ENCODE measurements at places on chromosomes 12 and 14.

DNA sequence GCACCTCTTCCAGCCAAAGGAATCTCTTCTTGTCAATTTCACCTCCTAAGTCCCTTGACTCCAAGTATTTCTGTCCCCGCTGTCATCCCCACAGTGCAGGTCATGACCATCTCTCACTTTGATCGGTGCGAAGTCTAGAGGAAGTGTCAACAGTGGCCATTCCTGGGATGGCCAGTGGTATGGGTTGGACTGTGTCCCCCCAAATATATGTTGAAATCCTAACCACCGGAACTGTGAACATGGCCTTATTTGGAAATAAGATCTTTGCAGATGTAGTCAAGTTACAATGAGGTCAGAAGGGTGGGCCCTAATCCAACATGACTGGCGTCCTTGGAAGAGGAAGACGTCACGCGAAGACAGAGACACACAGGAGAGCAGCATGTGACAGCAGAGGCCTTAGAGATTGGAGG, 155.9 kb upstream of the PRMT8 start:
- no peak for DNase-seq

DNA sequence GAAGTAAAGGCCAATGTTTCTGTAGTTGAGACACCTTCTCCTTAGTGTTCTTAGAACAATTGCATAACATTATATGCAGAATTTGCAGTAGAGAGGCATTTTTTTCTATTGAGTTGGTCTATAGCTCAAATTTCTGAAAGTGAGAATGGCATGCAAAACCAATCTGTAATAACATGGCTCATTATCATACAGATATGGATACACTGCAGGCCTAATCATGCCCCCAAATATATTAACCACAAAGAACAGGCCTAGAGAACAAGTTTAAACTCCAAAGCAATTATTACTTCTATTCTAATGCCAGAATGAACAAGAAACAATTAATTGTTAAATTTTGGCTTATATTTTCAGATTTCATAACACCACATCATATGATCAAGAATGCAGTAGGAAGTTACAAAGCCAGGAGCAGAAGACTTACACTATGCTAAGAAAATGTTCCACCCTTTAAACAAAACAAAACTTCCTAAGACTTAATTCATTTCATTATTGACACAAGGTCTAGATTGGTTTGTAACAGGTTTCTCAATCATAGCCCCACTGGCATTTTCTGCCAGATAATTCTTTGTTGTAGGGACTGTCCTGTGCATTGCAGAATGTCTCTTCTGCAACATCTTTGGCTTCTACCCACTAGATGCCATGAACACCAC, 26.9 kb downstream of the TMTC1 start:
- DNase-seq, result no peak

DNA sequence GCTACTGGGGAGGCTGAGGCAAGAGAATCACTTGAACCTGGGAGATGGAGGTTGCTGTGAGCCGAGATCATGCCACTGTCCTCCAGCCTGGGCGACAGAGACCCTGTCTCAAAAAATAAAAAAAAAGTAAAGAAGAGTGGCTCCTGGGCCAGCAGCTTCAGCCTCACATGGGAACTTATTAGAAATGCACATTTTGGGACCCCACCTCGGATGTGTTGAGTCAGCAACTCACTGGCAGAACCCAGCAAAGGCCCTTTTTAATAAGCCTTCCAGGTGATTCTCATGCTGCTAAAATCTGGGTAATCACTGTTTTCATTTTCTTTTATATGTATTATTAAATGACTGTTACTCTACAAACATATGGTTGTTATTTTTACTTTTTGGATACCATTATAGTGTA, 41.6 kb downstream of the TBK1 start:
- DNase-seq, result no peak

DNA sequence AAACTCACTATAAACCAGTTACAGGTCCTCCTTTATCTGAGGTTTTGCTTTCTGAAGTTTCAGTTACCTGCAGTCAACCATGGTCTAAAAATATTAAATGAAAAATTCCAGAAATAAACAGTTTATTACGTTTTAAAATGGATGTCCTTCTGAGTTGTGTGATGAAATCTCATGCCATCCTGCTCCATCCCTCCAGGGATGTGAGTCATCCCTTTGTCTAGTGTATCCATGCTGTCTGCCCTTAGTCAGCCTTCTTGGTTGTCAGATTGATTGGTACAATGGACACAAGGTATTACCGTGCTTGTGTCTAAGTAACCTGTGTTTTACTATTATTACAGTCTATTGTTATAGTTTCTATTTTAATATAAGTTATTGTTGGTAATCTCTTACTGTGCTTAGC, 328.3 kb downstream of the APAF1 start:
- DNase-seq, result no peak

DNA sequence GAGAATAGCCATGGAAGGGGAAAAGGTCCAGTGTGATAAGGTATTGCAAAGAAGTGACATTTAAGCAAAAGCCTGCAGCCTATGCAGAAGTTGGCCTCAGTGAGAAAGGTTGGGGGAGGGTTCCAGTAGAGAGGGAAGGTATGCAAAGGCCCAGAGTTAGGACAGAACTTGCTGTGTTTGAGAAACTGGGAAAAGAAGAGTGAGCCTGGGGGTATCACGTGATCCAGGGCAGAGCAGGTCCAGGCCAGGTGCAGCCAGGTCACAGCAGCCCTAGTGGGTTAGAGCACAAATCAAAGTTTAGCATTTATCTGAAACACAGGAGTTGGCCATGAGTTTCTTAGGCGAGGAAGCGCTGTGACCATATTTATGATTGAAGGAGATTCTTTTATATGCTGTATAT, 1.6 kb downstream of the SERPINA5 start:
- DNase-seq, result no peak

GRCh38 chr12:77161944-77162343, 96.6 kb upstream of the E2F7 start:
- no peak for DNase-seq

DNA sequence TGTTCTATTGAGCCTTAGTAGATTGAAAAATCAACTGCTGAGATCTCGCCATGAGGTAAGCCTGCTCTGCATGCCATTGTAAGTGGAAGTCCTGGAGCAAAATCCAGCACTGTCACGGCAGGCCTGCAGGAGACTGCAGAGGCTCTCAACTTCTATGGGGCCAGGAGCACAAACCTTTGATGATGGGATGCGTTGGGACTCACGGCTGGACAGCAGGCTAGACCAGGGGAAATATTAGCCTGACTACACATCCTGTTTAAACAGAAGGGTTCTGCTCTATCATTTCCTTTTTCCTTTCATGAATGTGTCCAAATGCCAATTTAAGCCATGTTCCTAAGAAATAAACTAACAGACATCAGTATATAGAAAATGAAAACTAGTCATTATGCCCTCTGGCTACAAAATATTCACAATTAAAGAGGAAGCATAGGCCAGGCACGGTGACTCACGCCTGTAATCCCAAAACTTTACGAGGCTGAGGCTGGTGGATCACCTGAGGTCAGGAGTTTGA, 33.9 kb upstream of the RASSF8 start:
- no peak for DNase-seq

GRCh38 chr14:58638231-58639197, 752 bp downstream of the DACT1 start:
- DNase-seq, result peak; percentile 20

Measured in SK-N-DZ (cell line).